ENCODE measurements at places on chromosomes 1 and 21. TPM values are rescaled to one million over a fixed set of nuclear protein-coding genes. Genes with fewer than 3 reads are reported as not detected.

The TTLL7 gene
- 1.6 TPM for polyA plus RNA-seq

DNA sequence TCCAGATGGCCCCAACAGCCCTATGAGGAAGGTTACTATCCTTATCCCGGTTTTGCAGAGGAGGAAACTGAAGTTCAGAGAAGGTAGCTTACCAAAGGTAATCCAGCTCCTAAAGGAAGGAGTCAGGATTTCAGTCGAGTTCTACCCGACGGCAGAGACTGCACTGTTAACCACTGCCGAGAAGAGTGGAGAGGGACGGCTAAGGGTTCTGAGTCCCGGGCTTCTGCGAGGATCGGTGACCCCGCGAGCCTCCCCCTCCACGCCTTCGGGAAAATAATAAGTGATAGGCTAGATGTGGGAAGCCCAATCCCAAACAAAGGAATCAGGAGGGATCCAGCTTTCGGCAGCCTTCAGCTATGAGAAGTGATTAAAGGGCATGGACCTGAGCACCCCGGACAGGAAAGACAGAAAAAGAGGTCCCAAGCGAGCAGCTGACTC lies 587 bp downstream of the TMEM53 start:
- no peak for DNase-seq

DNA sequence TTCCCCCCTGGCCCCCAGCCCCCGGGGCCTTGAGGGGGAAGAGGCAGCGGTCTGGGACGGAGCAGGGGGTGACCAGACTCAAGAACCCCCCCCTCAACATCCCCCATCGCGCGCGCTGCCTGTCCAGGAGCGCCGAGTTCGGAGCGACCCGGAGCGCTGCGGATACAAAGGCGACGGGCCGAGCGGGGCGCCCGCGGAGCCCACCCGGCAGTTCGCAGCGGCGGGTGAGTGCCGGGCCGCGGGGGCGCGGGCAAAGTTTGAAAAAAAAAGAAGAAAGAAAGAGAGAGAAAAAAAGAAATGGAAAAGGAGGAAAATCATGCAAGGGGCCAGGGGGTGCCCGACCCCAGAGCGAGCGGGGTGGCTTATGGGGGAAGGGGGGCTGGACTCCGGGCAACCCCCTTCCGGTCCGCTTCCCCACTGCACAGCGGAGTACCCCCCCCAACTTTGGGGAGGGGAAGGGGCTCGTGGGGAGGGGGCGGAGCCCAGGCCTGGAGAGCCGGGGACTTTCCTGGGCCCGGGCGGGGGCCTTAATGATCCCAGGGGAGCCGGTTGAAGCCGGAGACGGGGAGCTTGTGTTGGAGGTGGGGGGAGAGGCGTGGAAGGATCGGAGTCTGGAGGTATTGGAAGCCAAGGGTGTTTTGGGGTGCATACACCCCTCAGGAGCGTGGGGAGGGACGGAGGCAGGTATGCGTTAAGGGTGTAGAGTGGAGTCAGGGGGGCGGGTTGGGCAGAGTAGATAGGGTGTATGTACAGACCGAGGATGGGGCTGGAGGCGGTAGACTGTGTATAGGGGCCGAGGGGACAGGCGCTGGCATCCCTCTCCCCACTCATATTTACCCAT lies 502 bp downstream of the VANGL2 start:
- no peak for DNase-seq

- DNase-seq, result no peak
These were observed 242.0 kb downstream of the FOXD2 start for GRCh38 chr1:47679826-47680225.

DNA sequence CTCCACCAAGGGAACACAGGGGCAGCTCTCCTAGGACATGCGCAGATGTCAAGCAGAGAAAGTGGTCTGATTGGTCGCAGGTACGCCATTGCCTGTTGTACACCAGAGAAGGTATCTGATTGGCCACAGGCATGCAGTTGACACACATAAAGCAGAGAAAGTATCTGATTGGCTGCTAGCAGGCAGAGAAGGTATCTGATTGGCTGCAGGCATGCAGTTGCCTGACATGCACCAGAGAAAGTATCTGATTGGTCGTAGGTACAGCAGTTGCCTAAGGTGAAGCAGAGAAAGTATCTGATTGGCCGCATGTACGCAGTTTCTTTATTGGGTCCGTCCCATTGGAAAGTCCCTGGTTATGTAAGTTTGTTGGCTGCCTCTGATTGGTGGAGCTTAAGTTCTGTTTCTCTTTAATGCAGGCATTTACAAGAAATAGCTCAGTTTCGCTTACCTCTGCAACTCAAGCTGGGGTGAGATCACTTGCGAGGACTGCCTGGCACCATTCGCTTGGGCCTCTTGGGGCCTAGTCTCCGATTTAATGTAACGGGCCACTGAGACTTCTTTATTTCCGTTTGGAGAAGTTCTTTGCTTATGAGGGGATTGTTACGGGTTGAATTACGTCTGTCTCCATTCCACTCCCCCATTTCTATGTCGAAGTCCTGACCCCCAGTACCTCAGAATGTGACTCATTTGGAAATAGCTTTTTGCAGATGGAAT lies 74.2 kb downstream of the SIK1 start:
- DNase-seq, result peak; percentile 71

- peak; percentile 92 for DNase-seq
These were observed 42.5 kb downstream of the LGR6 start for GRCh38 chr1:202235856-202236837.
